ENCODE measurements at places on chromosomes 1 and 21. TPM values are rescaled to one million over a fixed set of nuclear protein-coding genes. Genes with fewer than 3 reads are reported as not detected.

DNA sequence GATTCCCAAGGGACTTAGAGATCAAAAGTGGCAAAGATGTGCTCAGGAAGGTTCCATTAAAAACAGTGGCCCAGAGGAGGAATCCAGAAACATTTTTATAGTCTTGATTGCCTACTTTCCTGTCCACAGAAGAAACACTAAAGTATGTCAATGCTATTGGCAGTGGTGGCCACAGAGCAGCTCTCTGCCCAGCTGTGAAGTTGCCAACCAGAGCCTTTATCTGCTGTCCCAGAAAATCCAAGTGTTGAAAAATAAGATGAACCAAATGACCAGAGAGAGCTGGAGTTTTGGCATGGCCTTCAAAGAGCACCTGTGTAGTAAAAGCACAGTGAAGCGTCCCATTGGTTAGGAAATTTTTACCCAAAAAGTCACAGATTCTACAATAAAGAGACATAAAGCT, 181.2 kb downstream of the TGFBR3 start:
- no peak for DNase-seq

Gene SLC44A3
- total RNA-seq: 1.6 TPM

- DNase-seq: no peak
Observed at GRCh38 chr1:232421143-232421796, 208.7 kb downstream of the SIPA1L2 start.

- DNase-seq: no peak
Observed at GRCh38 chr1:236140705-236141446, 1.5 kb upstream of the GPR137B start.

DNA sequence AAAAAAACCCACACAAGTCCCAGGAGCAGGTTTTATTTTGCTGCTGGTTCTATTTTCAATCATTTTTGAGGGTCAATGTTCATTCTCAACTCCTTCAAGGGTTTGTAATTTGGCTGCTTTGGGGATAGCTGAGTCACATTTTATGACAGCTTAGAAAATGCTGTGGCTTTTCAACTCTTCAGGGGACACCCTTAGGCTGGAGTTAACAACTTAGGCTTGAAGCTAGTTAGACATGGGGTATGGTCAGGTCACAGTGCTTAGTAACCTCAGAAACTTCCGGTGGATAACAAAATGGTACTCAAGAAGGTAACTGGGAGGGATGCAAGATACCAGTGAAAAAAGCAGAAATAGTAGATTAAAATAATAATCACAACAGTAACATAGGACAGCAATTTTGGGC, 308.8 kb downstream of the HHIPL2 start:
- DNase-seq: no peak

Gene ITLN1
- not detected for total RNA-seq
